ENCODE measurements at places on chromosomes 1 and 21.

DNA sequence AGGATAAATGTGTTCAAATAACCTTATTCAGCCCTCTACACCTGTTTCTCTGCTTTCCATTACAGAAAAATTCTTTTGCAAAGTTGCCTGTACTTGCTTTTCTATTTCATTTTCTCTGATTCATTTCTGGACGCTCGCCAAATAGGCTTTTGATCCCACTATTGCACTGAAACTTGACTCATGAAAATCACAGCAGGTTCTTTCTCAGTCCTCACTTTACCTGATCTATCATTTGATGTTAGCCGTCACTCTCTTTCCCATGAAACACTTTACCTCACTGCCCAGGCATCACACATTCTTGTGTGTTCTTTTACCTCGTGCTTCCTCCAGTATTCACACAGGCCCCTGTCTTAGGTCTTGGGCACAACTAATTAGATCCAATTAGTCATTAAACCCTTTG is 26.2 kb downstream of the HSPA13 start:
- DNase-seq = no peak

- no peak for DNase-seq
Observed at GRCh38 chr1:70486676-70487458, 75.8 kb downstream of the CTH start.

DNA sequence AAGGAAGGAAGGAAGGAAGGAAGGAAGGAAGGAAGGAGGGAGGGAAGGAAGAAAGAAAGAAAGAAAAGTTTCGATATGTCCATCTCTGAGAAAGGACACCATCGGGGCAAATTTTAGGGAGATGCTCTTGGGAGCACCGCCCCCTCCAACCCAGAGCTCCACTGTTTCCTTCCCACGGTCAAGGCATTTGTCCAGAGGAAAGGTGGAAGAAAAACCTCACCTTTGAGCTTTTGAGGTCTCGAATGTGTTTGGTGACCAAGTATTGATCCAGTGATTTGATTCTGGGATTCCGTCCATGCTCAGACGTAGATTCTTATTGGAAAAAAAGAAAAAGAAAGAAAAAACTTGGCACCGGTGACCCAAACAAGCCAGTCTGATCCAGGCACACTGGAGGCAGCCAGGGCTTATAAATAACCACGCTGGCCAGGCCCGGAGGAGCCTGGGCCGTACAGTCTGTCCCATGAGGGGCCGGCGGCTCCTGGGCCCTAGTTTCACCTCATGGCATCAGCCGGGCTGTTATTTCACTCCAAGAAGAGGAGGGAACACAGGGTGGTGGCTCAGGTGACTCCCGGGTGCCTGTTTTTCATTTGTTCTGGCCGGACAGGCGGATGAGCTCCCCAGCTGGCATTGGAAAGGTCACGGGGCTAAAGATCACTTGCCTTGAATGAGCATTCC is 36.1 kb upstream of the SLC25A33 start:
- no peak for DNase-seq

- DNase-seq = no peak
Observed at GRCh38 chr1:29655145-29655544, 418.8 kb downstream of the PTPRU start.

DNA sequence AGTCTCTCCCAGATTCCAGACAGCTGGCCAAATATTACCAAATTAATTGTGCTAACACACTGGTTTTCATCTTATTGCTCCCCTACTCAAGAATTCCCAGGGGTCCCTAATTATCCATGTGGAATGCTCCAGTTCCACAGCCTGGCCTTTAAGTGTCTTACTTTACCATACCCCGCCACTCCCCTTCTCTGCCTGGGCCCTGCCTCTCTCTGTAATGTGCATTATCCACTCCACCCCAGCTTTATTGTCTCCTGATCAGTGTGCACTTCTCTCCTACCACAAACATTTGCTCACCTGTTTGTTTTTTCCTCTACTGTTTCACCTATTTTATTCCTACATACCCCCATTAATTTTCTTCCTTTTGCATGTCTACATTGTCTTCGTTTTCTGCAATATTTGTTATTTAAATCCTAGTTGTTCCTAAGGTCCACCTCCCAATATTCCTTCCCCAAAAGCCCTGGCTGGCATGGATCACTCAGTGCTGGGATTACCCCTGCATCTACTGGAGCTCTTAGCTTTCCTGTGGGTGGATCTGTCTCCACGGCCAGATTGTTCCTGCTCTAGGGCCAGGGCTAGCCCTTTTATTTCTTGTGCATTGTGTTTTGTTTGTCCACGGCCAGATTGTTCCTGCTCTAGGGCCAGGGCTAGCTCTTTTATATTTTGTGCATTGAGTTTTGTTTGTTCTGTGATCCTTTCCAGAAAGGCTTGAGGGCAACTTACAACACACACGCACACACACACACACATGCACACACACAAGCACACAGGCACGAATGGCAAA is 33.4 kb upstream of the ATP1B1 start:
- DNase-seq = no peak

DNA sequence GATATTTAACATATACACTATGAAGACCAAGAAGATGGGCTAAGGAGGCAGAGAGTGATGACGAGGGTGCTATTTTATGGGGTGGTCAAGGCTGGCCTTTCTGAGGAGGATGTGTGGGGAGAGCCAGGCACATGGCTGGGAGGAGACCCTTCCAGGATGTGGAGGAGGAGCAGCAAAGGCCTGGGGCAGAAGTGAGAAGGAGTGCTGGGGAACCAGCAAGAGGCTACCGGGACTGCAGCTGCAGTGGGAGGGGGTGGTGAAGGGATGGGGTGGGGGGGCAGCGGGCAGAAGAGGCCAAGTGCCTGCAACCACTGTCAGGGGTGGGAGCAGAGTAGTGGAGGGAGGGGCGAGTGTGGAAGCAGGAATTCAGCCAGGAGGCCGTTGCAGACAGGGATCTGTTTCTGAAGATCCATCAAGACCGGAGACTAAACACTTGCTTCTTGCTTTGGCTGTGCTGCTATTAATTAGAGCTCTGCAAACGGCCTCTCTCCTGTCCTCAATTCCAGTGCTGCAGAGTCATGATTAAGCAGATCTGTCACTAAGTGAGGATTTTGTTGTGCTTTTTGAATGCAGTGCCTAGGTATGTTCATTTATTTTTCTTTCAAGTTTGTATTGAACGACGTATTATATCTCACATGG is 89.9 kb downstream of the IER5 start:
- no peak for DNase-seq

- no peak for DNase-seq
Observed at GRCh38 chr1:214192825-214193643, 87.9 kb upstream of the SMYD2 start.

DNA sequence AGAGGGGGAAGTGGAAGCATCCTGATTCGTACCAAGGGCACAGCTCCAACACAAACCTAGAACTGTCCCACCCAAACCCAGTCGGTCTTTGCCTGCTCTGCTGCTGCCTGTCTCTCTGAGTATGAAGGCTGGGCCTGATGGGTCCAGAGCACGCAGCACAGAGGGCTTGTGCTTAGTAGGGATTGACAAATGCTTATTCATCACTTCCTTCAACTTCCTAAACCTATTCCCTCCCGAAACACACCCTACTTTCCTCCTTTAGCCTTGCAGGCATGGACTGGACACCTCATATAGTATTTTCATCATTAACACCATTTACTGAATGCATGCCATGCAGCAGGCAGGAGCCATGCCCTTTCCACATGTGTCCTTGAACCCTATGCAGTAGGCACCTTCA is 31.3 kb downstream of the FOXO6 start:
- no peak for DNase-seq

DNA sequence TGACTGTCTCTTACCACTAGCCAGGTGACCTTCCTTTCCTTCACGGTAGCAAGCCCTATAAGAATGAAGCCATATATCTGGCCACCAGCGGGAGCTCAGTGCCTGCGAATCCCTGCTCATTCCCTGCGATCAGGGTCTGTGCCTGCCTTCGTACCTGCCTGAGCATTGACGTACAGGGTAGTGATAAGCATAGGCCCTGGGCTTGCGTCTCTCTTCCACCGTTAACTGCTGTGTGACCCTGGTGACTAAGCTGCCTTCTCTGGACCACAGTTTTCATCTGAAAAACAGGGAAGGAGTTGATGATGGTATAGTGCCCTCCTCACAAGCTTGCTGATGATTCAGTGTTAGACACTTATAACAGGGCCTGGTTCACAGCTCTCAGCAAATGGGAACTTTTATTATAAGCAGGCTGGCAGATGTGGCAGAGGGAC is 4.1 kb downstream of the ZC3H12A start:
- DNase-seq = no peak

GRCh38 chr1:19472174-19472573 is 13.2 kb downstream of the CAPZB start:
- DNase-seq = no peak

Data from T-helper 1 cell (primary cell).